ENCODE measurements at places on chromosomes 7 and 10.

DNA sequence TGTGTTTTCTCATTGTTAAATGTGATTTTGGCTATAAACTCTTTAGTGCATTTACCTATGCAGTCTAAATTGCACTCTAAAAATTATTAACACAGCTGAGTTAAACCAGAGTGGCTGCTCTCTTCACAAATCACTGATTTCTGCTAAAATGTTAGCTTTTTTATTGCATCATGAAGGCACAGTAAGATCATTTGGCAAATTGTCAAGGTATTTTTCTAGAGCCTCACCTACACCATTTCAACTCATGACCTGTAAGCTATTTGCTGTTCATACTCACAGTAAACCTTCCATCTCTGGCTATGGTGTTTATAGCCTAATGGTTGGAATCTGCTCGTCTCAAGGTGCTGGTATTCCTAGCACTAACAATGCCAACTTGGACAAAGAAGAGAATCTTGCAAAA lies 25.7 kb downstream of the NDUFB2 start:
- DNase-seq, result no peak

DNA sequence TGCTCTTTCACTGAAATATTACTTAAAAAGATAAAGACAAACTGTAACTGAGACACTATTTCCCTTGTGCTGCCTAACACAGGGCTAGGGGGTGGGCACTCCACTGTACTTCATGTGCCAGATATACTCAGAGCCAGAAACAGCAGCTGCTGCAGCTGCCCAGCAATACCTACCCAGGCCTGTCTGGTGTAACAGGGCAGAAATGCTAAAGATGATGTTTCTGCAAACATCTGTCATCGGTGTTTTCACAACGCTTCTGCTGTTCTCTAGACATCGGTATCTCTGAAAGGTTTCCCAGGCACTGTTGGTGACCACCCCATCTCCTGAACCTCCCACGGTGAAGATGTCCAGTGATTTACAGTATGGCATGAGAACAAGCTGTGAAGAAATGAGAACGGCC lies 42.7 kb downstream of the LAMB1 start:
- DNase-seq, result no peak

- no peak for DNase-seq
These were observed 526.6 kb downstream of the GLRX3 start for GRCh38 chr10:130662775-130663174.

GRCh38 chr7:41052736-41053135 lies 650.2 kb downstream of the INHBA start:
- no peak for DNase-seq

- DNase-seq, result no peak
These were observed 222.0 kb upstream of the C7orf33 start for GRCh38 chr7:148368562-148368961.

DNA sequence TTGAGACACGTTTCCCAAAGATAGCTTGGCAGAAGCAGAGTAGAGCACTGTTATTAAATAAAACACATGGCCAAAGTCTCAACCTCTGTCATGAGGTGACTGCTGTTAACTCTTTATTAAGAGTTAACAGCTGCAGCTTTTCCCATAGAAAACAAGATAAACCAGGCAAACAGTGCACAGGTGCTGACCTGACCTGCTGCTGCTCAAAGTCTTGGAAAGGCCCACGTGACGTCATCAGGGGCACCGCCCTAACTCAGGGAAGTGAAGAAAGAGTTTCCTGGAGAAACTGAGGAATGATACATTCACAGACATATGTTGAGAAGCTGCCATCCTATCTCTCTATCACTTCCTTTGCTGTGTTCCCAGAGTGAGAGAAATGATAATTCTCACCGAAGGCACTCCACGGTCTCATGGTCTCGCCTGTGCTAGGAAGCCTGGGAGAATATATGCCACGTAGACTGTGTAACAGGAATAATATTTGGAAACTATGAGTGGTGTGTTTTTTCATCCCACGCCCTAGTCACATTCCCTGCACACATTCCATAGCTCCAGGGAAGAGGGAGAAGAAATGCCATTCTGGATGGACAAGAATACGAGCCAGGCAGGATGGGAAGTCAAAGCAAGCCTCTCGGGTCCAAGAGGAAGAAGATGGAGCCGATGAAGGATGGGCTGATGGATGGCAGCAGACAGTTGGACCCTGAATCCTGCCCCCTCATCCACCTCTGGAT lies 146.2 kb upstream of the NFE2L3 start:
- DNase-seq, result no peak

DNA sequence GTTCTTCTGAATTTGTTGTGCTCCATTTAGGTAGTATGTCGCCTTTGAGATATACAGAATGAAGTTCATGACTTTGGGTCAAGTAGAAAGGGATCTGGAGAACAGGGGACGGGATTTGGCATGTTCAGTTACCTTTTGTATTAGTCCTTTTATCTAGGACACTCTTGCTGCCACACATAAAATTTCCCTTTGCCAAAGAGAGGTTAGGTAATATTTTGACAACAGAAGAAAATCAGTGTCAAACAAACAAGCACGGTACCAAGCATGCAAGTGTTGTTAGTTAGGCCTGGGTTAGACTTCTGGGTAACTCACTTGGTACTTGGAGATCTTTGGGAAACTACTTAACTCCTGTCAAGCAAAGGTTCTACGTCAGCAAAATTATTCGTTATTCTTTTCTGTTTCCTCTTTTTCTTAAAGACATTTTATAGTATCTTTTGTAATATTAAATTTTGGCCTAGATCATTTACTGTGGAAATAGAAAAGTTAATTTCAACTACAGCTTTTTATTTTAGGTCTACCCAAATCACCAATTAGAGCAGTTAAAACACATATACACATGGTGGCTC lies 116.7 kb downstream of the PLXDC2 start:
- DNase-seq, result no peak

DNA sequence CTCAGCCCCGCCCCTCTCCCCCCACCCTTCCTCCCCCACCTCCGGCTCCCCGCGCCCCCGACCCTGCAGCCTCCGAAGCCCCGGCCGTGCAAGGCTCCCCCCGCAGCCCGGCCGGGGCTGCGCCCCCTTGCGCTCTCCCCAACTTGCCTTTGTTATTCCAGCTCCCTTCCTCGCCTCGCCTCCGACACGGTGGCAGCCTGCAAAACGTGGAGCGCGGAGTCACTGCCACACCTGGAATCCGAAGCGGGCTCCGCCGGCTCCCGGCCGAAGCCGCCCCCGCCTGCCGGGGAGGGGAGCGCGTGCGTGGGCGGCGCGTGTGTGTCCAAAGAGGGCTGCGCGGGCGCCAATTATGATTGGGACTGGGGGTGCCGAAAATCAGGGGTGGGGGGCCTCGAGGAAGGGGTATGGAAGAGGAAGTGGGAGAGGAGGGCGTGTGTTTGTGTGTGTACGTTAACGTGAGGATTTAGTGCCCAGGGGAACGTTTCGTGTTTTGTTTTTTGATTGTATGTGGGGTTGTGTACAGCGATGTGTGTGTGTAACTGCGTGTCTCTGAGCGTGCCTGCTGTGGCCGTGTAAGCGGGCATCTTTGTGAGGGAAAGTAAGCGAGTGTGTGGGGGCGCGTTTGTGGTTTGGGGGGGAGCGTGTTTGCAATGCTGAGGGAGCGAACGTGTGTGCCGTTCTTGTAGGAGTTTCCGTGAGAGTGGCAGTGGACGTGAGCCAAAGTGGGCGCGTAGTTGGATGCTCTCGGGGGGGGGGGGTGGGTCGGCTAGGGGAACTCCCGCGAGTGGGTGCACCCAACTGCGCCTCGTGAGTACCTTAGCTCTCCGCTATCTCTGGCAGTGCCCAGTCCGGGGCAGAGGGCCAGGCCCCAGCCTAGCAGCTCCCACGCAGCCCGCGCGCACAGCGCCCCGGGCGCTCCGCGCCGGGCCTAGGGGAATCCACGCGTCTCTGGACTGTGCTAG lies 1.2 kb upstream of the ZMIZ1 start:
- peak; percentile 70 for DNase-seq

- DNase-seq, result no peak
These were observed 196.2 kb downstream of the NRG3 start for GRCh38 chr10:82071231-82071630.

DNA sequence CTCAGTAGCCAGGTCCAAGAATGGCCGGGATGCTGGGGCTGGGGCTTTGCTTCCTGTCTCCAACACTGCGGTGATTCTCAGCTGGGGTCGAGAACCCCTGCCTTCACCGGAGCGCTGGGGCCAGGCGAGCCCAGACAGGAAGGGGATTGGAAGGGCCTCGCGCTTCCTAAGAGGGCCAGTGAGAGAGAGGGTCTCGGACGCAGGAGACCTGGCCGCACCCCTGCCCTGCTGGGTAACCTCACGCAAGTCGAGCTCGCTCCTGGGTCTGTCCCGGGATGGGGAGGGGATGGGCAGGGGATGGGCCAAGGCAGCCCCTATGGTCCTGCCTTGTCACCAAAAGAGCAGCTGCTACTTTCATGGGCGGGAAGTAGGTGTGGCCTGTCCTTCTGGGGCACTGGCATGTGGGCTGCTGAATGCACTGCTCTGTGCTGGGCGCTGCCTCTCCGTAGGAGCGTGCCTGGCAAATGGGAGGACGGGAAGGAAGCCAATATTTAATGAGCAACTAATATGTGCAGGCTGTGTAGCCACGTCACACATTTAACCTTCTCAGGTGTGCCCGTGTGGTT lies 20.0 kb downstream of the KCNK18 start:
- DNase-seq, result no peak

DNA sequence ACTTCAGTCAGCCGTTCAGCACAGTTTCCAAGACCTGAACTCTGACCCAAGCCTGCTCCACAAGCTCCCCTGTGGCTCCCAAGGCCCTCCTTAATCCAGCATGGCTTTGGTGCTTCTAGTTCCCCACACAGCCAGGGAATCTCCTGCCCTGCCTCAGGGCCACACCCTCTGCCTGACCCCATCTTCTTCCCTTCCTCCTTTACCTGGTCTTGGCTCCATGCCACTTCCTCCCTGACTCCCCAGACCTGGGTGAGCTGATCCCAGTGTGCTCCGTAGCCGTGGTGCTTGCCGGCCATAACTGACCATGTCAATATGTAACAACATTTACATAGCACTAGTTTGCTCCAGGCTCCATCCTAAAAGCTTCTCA lies 20.0 kb downstream of the TMEM273 start:
- DNase-seq, result no peak

DNA sequence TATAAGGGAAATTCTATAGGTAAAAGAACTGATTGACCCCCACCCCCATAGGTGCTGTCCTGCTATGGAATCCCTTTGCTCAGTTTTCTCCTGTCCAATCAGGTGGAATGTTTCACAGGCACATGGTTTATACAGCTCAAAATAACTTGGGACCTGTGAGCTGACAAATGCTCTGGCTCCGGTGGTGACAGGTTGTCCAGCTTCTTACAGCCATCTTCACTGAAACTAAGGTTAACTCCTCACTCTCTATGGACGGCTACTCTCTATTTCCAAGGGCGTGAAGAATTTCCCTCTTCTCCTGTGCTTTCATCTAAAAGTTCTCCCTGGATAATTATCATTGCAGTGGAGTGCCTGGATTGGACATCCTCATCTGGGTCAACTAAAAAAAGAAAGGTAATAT lies at the start of gene MYPN:
TSS of gene MYPN (plus strand) at position 158 of the 400 bp plus-strand sequence. CDS start 11,951 bp downstream, outside the sequence.
- DNase-seq, result no peak

DNA sequence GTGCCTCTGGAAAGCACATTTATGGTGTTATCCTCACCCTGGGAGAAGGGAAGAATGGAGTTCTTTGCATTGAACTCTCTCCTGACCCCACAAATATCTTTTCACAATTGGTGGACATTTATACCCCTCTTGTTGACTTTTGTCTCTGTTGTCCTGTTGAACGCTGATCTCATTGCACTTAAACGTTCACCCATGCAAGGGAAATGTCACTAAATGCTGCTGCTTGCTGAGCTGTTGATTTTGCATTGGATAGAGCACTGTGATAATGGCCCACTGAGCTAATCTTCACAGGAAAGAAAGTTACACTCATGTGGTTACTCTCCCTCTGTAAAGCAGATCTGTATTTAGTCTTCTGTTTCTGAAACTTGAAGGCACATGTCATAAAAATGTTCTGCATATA lies 133.4 kb downstream of the FZD1 start:
- no peak for DNase-seq

- peak; percentile 32 for DNase-seq
These were observed 102.8 kb downstream of the CHN2 start for GRCh38 chr7:29297194-29297890.

DNA sequence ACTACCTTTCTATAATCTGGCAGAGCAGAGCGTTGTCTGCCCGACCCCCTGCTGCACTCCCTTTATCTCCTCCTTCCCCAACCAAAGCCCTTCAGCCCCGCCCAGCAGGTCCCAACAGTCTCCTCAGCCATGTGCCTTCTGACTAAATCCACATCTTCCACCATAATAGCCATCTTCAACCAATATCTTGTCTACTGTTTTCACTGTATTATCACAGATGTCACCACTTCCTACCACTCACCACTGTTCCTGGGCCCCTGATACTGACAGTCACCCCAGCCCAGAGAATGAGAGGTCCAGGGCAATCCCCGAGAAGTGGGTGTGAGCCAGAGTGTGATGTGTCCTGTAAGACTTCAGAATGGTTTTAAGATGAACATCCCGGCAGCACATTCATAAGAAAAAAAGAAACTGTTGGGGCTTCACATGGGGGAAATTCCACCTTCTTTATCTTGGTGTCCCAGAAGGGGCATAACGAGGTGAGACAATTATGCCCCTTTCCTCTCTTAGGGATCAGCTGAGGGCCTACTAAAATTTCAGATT lies 25.3 kb downstream of the CCDC6 start:
- DNase-seq, result no peak

DNA sequence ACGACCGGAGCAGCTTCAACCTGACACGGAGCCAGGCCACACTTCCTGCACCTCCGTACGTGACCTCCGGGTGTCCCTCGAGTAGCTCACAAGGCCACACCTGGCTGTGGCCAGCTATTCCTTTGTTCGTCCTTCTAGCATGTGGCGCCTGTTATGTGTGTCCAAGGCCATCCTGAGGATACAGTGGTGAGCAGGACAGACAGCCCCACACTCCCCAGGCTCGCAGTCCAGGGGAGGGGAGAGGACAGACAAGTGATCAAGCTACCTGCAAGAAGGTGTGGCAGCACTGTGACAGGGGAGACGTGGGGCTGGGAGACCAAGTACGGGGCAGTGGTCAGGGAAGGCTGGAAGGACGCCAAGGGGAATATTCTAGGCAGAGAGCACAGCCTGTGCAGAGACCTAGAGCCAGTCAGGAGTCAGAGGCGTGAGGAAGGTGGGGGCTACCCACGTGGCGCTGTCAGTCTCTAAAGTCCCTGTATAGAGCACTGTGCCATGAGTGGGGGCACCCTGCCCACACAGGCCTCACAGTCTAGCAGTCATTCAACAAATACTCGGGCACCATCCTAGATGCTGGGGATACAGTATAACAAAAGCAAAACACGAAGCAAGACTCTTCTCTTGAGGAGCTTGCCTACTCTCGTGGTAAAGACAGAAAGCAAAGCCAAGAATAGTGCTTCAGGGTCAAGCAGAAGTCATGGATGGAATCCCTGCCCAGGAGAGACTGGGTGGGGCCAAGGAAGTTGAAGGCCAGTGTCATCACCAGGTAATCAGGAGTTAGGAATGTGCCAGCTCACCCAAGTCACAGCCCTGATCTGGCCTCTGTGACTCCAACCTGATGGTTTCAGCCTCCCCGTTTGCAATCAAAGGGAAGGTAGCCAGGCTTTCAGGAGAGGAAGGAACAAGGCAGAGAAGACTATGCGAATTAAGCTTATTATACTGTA lies 58.6 kb downstream of the PROSER2 start:
- no peak for DNase-seq

DNA sequence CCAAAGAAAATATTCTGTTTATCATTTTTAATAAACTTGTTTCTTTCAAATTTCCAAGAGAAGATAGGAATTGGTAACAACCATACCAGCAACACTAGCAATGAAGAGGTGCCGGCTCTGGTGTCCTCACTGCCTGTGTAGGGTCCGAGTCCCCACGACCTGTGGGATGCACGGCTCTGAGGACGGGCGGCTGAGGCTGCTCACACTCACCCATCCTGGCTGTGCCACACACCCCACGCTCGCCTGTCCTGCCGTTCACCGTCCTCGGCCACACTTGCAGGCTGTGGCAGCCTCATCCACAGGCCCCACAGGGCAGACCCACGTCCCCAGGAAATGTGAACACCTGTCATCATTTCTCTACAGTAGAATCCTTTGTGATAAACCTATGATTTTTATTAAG lies 48.2 kb upstream of the DPYSL4 start:
- no peak for DNase-seq

All from NCI-H526 treated with DMSO at 0.1 percent for 48 hours (cell line).